Activated B cell treated with CpG ODN at 0.5 μM for 24 hours (primary cell): ENCODE measurements at places on chromosomes 2 and 18. TPM values are rescaled to one million over a fixed set of nuclear protein-coding genes. Genes with fewer than 3 reads are reported as not detected.

Gene CXCR2
- not detected in 2 replicates for total RNA-seq

Gene DSC2
- total RNA-seq, result not detected in 2 replicates

Gene EGR4
- total RNA-seq, result 0.20 TPM in 1 of 2 replicates, not detected in the other

Gene SP5
- not detected in 2 replicates for total RNA-seq

Gene FAM110C
- total RNA-seq, result 0.18 TPM in 1 of 2 replicates, not detected in the other

Gene HAAO
- total RNA-seq, result 11.4 TPM in 2 replicates

Gene EVX2
- total RNA-seq, result not detected in 2 replicates

Gene STK25
- total RNA-seq, result 123 and 151 TPM in 2 replicates

- DNase-seq, result no peak
Measured at GRCh38 chr2:150378686-150379085, 108.8 kb downstream of the RND3 start.

DNA sequence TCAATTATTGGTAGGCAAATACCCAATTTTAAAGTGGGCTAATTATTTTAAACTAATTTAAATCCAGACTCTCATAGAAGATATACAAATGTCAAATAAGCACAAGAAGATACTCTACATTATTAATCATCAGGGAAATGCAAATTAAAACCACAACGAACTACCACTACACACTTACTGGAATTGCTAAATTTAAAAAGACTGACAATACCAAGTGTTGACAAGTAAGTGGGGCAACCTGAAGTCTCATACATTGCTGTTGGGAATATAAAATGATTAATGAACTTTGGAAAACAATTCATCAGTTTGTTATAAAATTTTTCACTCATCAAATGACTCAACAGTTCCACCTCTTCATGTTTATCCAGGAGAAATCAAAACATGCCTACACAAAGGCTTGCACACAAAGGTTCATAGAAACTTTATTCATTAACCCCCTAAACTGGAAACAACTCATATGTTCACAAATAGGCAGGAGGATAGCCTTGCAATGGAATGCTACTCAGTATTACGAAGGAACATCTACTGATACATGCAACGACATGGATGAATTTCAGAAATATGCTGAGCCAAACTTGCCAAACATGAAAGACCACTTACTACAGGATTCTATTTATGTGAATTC is 120.8 kb downstream of the MCFD2 start:
- no peak for DNase-seq

GRCh38 chr2:217402761-217403383 is 543.0 kb upstream of the TNP1 start:
- no peak for DNase-seq

DNA sequence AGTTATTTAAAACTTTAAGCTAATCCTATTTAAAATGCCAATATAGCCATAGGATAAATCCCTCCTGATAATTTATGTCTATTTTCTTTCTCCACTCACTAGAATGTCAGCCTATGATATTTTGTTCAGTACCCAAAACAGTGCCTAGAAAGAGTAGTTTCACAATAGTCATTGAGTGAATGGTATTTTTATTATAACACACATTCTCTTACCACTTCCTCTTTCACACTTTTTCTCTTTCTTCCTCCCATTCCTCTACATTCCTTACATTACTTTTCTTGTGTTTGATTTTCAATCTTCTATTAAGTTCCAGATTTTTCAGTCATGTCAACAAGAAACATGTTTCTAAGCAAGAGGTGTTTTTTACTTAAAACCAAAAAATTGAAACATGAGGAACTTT is 327.6 kb upstream of the UBE2E3 start:
- no peak for DNase-seq

- DNase-seq, result peak; percentile 43
Measured at GRCh38 chr2:241636182-241637017, 558 bp downstream of the THAP4 start.

GRCh38 chr18:10789180-10789579 is 263.4 kb downstream of the NAPG start:
- DNase-seq, result no peak

- DNase-seq, result no peak
Measured at GRCh38 chr2:98548920-98549818, 59.1 kb downstream of the COA5 start.

- DNase-seq, result no peak
Measured at GRCh38 chr2:26978061-26978596, 7.7 kb downstream of the MAPRE3 start.

DNA sequence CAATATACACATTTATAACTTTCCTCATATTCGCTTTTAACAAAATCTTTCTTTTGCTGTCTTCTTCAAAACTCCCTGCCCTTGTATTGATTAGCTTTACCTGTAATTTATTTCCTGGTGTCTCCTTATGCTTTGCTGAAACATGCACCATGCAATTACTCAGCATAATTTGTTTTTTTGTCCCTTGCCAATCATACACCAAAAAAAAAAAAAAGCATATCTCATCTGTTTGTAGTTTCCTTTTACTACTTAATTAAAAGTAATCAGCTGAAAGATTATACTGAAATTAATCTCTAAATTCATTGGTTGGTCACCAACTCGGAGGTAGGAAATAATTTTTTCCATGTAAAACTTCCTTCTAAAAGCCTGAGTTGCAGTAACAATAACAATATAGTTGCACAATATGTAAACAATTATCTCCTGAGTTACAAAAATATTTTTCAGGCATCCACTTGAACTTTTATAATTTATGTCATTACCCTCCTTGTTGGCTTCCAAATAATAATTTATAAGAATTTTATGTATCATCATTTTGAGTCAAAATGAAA is 53.0 kb upstream of the ROCK1 start:
- no peak for DNase-seq

GRCh38 chr2:140440815-140441214 is 1660.6 kb upstream of the NXPH2 start:
- DNase-seq, result no peak

- no peak for DNase-seq
Measured at GRCh38 chr2:57598551-57598950, 448.1 kb upstream of the VRK2 start.

DNA sequence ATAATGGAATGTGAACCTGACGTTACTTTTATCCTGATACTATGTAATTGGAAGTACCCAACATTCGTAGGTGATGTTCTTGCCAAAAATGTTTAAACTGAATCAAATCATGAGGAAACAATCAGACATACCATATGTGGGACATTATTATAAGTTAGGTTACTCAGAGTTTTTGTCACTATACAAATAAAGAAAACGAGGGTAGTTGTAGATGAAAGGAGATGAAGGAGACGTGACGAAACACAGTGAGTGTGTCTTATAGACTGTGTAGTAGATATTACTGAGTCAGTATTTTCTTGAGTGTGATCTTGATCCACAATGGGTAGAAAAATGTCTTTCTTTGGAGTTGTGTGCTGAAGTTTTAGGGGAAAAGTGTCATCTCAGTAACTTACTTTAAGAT is 176.8 kb downstream of the ZNF407 start:
- no peak for DNase-seq

GRCh38 chr18:42310956-42311355 is 355.9 kb downstream of the PIK3C3 start:
- no peak for DNase-seq

DNA sequence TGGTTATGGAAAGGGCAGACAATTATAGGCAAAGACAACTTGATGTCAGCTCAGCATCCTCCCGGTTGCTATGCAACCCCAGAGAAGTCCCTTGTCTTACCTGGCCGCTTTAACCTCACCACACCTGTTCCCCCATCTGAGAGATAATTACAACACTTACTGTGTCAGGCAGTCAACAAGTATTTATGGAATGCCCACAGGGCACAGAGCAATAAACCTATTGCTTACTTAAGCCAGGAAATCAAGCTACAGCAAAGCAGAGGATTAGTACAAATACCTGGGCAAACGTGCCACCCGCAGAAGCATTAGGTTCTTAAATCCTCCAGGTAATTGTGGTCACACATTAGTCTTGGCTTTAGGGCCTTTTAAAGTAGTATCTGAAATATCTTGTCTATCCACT is 320.4 kb upstream of the REV1 start:
- no peak for DNase-seq

DNA sequence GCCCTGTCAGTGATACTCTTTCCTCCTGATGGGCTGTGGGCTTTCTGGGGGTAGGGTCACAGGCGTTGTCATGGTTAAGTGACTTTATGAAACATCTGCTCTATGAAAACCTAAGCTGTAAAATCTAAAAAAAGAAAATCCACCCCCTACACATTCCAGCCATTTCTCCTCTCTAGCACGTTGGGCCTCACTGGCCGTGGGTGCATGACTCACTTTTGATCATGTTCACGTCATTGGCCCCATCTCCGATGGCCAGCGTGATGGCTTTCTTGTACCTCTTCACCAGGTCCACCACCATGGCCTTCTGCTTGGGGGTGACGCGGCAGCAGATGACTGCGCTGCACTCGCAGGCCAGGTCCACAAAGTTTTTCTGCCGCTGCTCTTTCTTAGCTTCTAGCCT is 39.3 kb upstream of the NARS1 start:
- DNase-seq, result no peak

GRCh38 chr2:195535911-195536522 is 121.0 kb upstream of the SLC39A10 start:
- peak; percentile 32 for DNase-seq

DNA sequence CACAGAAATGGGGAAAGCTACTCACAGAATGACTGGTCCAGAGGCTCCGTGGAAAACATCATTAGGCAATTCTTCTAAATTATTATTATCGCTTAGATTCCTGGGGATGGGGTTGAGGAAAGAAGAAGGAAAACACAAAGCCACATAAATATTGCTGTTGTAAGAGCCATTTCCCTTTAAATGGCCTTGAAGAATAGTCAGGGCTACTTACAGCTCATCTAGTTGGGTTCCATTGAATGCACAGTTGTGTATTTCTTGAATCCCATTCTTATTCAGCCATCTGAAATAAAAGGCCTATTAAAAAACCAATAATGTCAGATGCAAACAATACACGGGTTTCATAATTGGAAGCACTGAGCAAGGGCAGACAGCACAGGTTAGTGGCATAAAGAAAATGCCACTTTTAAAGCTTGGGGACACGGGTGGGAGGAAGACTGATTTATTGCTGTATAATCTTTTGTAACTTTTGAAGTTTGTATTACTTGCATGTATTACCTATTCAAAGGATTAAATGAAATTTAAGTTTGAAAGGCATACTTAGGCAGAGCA is 171.4 kb downstream of the FSHR start:
- DNase-seq, result no peak

DNA sequence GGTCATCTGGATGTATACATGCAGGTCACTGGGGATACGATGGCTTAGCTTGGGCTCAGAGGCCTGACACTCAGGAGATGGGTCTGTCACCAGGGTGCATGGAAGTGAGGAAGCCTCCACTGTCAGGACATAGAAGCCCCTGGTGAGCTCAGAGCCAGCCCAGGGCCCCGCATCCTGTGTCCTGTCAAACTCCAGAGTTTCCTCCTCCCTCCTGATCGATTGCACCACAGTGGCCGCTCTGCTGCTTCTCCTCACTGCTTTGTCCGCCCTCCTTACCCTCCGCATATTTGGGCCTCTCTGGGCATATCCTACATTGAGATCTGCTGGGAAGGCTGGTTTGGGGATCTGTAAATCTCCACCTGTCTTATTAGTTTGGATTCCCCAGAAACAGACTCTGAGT is 37.5 kb upstream of the ATG16L1 start:
- DNase-seq, result no peak

DNA sequence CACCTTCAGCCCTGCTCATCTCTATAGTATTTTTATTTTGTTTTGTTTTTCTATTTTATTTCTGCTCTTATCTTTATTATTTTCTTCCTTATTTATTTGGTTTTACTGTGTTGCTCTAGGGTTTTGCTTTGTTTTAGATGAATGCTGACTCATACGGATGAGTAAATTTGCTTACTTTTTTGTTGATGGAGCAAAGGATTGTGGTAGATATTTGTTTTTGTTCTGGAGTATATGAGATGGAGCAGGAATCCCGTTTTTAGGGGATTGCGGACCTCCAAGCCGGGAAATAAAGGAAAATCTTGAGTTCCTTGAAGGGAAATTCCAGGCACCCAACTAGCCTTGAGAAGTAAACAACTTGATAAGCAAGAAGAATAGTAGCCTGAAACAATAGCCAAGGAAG is 15.3 kb upstream of the COLEC12 start:
- DNase-seq, result no peak

DNA sequence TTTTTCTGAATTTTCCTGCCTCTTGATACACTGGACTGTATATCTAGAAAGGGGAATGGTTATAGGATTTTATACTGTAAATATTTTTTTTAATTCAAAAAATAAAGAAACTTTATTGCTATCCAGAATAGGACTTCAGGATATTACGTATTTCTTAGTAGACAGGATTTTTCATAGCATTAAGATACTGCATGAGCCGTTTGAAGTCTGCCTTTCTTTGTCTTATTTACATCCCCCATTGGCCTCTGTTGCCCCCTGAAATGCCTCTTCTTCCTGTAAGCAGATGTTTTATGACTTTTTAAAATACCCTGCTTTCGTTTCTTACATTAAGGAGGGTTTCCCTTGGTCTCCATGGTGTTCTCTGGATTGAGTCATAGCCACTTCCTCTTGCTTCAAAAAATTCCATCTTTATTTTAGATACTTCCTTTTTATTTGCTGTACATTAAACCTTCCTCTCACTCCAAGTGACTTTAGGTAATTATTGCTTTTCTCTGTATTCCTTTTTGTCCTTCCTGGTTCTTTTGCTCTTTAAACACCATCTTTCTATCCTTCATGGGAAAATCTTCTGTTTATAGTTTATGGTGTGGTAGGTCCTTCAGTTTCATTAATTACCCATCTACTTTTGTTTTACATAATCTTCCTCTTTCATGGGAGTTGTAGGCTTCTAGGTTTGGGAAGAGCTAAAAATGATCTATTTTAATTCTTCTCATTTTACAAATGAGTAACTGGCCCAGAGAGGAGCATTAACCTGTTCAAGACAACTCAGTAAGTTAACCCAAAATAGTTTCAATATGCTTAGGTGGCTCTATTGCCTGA is 72.6 kb downstream of the ZNF532 start:
- no peak for DNase-seq

- DNase-seq, result no peak
Measured at GRCh38 chr2:148957023-148957422, 81.5 kb upstream of the LYPD6B start.

GRCh38 chr18:29071869-29072268 is 894.9 kb upstream of the CDH2 start:
- DNase-seq, result no peak

DNA sequence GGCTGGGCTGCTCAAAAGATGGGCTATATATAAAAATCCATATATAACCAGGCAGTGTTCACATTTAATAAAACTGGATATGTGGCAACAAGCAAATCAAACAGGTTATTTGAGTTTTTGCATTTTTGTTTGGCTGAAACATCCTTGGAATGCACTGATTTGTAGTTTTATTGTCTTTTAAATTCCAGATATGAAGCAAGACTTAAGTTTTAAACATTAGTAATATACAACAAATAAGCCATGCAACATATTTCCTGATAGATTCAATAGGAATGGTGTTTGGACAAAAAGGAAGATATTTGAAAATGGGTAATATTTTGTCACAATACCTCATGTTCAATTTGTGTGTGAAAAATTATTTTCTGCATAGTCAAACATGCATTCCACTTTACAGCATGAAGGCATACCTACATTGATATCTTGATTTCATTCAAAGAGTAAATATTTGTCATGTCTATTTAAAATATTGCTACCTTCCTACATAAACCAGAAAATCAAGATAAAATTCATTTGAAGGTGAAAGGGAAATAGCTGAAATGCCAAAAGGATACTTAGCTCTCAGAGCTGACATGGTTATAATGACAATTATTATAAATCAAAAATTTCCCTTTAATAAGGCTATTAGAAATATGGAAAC is 132.3 kb upstream of the NETO1 start:
- DNase-seq, result no peak
